ENCODE measurements at places on chromosomes 3 and 15.
A peak's percentile ranks its signal among the peaks of the same experiment; 100 is the strongest.

DNA sequence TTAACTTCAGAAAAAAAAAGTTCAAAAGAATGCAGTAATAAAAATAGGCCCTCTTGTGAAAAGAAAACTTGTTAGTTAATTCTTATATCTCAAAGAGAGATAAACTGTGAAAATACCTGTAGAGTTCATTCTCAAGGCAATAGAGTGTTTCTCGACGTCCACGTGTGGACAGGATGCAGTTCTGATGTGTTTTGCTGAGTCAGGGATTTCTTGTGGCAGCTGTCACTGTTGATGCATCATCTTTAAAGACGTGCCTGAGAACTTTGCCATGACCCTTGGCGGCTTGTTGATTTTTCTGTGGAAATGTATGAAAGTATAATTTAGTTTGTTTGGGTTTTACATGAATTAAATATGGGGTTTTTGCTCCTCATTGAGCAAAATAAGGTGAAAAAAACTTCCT is 702.2 kb downstream of the NLGN1 start:
- DNase-seq = no peak

DNA sequence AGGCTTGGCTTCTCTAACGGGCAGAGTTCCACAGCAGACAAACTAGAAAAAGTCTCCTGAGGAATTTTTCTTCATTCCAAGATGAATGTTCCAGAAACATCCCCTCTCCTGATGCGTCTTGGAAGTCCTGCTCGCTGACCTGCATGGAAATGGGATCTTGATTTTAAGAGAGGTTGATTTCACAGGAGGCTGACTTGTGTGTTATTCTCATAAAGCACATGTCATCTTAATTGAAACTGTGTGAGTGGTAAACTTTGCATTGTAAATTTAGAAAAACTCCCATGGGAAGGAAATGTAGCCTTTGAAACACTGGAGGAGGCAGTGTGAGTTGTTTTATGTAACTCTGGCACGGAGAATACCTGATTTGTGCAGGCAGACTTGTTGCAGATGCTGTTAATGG is 337.8 kb upstream of the NR2E3 start:
- DNase-seq = no peak

DNA sequence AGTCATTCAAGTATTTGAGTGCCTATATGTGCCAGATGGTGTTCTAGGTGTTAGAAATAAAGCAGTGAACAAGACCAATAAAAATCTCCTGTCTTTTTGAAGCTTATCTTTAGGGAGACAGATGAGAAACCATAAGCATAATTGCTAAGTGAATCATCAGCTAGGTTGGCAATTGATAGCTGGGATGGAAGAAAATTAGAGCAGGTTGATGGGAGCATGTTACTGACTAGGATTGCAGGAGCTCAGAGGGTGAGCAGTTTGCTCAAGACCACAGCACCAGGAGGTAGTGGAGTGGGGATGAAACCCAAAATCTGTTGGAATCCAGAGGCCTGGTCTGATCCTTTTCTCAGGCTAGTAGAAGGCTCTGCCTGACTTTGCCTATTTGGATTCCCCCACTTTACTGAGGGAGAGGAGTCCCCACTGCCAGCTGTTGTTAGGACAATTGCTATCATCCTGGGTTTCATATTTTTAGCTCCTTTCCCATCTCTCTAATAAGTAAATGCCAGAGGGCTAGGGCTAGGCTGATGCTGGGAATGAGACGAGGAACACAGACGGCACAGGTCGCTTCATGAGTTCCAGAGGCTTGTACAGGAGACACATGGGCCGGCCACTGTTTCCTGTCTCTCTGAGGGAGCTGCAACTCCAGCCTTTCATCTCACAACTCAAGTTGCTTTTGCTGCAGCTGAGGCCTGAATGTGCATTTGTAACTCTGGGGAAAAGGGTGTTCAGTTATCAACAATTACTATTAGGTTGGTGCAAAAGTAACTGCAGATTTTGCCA is 102.9 kb downstream of the CACNA1D start:
- no peak for DNase-seq

DNA sequence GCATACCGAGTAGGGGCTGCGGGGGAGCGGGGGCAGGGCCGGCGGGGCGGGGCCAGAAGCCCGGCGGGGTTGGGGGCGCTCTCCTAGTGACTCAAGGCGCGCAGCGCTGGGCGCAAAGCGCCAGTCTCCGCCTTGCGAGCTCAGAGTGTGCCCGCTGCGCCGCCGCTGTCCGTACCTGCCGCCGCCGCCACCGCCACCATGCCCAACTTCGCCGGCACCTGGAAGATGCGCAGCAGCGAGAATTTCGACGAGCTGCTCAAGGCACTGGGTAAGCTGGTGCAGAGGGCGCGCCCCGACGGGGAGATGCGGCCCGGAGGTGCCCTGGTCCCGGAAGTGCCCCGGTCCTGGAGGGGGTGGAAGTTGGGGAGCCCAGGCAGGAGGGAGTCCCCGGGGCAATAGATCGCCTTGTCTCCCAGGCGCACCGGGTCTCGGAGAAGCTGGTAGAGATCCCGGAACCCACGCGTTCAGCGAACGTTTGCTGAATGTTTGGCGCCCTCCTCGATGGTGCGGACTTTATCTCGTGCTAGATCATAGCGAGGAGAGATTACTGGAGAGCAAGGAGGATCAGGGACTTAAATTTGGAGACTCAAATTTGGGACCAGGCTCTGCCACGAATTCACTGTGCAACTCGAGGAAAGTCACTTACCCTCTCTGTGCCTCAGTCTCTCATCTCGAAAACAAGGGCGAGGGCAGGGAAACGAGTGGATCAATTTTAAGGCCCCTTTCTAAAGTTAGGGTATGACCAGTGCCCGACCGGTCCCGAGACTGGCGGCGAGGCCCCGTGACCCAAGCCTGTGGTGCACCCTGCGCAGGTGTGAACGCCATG is at the start of gene CRABP1:
TSS of gene CRABP1 (plus strand) at position 123 of the 826 bp plus-strand sequence. CDS start at position 199, 76 bp downstream.
- no peak for DNase-seq

GRCh38 chr3:45239254-45239653 is 13.2 kb upstream of the TMEM158 start:
- DNase-seq = no peak

DNA sequence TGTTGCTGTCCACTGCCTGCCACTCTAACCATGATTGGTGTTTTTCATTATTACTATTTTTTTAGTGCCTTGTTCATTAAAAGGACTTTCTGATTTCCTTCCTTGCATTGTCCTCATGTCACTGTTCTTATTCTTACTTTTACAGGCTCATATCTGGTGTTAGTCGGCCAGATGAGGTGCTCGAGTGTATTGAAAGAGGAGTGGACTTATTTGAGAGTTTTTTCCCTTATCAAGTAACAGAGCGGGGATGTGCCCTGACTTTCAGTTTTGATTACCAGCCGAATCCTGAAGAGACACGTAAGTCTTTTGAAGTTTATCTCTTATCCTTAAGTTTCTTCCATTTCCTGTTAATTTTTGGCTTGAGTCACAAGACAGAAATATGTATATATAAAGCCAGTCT is 23.2 kb downstream of the QTRT2 start:
- DNase-seq = no peak

GRCh38 chr3:152058856-152059255 is 185.4 kb downstream of the SUCNR1 start:
- DNase-seq = peak; percentile 80

DNA sequence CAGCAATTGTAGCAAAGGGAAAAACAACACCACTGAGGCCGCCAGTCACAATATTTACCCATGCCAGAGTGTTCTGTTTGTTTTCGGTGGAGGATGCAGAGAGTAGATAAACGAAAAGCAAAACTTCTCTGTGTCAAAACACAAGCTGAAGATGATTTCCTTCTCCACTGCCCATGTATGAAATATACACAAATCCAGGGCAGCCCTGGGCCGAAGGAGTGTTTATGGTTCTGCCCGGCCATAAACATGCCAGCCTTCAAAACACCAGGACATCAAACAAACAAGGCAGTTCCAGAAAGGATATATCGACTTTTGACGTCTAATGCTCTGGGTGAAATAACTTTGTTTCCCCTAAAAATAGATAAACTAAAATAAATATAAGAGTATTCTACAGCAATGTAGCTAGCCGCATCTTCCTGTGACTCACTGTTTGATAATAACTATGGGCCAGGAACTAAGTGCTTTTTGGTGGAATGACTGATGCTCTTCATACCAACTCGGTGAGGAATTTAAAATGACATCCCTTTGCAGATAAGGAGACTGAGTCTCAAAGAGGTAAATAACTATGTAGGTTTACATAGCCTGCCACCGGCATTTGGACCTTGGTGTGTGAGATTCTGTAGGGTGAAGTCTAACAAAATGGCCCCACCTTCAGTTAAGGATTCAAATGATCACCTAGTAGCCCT is 82.8 kb downstream of the MAGI1 start:
- peak; percentile 91 for DNase-seq

GRCh38 chr3:51311055-51311454 is 74.0 kb upstream of the MANF start:
- peak; percentile 22 for DNase-seq

GRCh38 chr15:97962263-97962662 is 1.8 kb downstream of the ARRDC4 start:
- no peak for DNase-seq

DNA sequence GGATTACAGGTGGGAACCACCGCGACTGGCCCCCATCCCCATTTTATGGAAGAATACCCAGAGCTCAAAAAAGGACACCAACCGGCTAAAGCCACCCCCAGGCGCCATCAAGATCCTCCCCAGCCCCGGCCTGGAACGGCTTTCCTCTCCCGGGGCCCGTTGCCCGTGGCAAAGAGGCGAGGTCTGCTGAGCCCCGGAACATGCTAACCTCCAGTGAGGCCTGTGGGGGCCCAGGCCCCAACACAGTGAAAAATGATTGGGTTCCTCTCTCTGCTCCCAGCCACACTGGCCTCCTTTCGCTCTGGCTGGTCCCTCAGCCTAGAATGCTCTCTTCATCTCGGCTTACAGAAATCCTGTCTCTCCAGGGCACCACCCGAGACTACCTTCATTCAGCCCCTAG is 46.5 kb upstream of the SMAD6 start:
- no peak for DNase-seq

- no peak for DNase-seq
Measured at GRCh38 chr3:147387291-147387884, 19.0 kb downstream of the ZIC4 start.

GRCh38 chr3:37736624-37737023 is 125.1 kb upstream of the CTDSPL start:
- no peak for DNase-seq

- no peak for DNase-seq
Measured at GRCh38 chr3:25619382-25619781, 45.3 kb downstream of the TOP2B start.

GRCh38 chr3:100483529-100483928 is 8.9 kb upstream of the TMEM45A start:
- no peak for DNase-seq

- DNase-seq = no peak
Measured at GRCh38 chr15:93167291-93167690, 78.3 kb upstream of the RGMA start.

GRCh38 chr15:38702178-38702912 is 137.7 kb upstream of the RASGRP1 start:
- no peak for DNase-seq

DNA sequence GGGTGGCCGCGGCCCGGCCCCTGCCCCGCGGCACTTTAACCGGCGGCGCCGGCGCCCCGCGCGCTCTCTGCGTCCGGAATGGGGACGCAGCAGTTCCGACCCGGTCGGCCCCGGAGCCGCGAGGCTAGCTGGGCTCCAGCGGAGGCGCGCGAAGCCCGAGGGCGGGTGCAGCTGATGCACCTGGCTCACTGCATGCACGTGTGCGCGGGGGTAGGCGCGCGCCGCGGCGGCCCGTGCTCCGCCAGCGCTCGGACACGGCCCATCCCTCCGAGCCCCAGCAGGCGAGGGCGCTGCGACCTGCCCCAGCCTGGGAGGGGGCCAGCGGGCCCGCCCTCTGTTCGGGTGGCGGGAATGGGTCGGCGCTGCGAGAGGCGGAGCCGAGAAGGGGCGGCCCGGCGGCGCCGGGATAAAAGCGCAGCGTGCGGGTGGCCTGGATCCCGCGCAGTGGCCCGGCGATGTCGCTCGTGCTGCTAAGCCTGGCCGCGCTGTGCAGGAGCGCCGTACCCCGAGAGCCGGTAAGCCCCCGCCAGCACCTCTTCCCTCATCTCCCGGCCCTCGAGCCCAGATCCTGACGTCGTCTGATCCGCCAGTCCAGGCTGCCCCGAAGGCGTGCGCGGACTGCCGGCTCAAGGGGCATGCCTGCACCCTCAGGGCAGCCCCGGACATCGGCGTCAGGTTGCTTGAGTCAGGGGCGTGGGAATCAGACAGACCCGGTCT is at the start of the genes CHDH and IL17RB:
TSS of gene CHDH (minus strand) at position 286 of the 717 bp plus-strand sequence. CDS start 22,411 bp downstream, outside the sequence.
TSS of gene IL17RB (plus strand) at position 435 of the 717 bp plus-strand sequence. CDS start at position 456, 21 bp downstream.
- DNase-seq = peak; percentile 24

DNA sequence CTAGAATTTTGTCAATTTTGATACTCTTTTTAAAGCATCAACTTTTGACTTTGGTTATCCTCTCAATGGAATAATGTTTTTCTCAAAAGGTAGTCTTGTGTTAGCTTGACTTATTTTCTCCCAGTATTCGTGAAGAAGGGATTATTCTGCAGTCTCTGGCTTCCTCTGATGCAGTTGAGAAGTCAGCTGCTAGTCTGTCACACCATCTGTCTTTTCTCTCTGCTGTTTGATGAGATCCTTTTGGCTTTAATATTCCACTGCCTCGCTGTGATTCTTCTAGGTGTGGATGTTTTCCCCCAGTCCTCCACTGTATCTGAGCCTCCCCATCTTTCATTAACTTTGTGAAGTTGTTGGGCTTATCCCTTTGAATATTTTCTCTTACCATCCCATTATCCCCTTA is 141.0 kb downstream of the WDR72 start:
- DNase-seq = no peak

DNA sequence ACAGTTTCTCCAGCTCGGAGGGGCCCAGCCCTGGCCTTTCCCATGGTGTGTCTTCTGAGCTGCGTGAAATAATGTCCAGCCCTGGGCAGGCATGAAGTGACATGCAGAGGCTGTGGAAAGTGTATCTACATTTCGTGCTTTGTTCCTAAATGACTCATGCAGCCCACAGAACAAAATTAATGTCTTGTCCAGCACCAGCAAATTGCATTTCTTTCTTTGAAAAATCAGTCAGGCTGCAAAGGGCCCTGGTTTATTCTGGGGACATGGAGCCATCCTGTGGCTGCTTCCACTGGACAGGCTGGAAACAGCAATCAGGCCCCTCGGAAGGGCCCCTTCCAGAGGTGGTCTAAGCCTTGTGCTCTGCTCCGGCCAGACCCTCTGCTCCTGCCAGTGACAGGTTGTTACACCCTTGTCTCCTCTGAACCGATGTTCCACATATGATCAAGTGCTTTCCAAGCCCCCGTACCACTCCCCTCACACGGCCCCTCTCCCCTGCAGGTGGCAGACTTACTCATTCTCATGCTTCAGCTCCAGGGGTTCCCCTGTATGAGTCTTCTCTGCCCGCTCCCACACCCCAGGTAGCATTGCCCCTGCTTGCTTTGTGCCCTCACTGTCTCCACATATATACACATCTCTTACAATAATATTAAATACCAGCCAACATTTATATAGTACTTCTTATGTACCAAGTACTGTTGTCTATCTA is 33.7 kb downstream of the CRYGS start:
- DNase-seq = no peak

DNA sequence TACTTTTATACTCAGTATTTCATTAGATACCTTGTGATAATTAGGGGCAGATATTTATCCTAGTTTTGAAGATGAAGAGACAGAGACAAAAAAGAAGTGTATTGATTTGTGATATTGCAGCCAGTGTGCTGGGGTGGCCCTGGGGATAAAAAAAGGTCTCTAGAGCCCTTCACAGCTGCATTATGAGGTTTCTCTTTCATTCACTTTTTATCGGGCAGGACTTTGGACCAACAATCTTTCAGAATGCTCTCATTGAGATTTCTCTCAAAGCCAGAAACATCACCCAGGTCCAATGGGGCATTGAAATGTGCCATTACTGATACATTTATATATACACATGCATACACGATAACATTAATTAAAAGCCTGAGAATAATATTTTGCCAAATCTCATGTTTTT is 20.5 kb upstream of the SELENOT start:
- DNase-seq = no peak
